A549 (cell line): ENCODE measurements at places on chromosomes 7 and 10.
A peak's percentile ranks its signal among the peaks of the same experiment; 100 is the strongest.

DNA sequence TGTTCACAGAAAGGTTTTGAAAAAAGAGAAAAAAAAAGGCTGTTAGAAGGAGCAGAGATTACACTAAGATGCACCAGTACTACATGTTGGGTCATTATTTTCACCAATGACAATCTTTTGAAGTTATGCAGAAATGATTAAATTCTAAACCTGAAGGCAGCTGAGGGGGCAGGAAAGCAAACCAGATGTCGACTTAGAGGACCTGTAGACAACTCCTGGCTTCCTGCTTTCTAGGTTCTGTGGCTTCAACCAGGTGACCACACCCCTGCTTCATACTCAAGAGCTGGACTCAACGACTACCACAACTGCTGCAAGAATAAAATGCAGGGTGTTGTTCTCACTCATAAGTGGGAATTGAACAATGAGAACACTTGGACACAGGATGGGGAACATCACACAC, 30.0 kb downstream of the MYOF start:
- DNase-seq, result no peak

GRCh38 chr10:2278363-2278762, 541.0 kb upstream of the ADARB2 start:
- no peak for DNase-seq

DNA sequence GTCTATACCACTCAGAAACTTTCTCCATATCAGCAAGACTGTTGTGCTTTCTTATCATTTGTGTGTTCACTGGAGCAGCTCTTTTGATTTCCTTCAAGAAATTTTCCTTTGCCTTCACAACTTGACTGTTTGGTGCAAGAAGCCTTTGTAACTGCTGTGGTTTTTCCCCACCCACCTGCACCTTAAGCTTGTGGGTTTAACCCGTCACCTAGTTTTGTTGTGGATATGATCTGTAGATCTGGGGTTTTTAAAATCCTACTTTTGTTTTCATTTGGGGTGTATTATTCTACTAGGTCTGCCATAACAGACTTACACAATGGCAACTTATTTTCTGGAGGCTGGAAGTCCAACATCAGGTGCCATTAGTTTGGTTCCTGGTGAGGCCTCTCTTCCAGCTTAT, 30.5 kb upstream of the CHST3 start:
- DNase-seq, result no peak

- no peak for DNase-seq
Measured at GRCh38 chr10:36336315-36336714, 694.2 kb upstream of the FZD8 start.

DNA sequence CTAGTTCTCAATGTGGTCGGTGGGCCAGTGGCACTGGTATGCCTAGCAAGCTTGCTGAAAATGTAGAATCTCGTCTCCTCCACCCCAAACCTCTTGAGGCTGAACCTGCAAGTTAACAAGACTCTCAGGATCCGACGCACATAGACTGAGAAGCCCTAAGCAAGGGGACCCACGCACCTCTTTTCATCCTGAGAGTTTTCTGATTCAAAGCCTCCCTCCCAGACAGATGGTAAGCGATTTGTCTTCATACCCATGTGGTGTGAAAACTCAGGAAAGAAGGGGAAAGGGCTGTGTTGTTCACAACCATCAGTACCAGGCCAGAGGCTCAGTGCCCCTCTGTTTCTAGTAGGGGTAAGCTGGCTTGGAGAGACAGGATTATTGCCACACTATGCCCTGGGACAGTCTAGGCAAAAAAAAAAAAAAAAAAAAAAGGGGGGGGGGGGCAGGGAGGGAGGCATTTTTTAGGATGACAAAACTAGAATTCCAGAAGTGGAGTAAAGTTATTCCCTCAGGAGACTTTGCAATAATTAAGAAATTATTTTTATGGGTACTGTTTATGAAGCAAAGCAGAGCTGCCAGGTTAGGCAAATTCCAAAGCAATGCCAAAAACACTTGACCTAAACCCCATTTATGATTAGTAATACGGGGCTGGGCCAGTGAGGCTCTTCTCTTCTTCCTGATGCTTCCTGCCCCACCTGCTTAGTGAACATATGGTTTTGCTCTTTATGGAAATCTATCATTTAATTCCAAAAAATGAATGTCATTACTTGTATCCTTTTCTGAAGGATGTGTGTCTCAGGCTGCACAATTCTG, 117.6 kb upstream of the PDLIM1 start:
- no peak for DNase-seq

- no peak for DNase-seq
Measured at GRCh38 chr10:21183025-21183424, 285.9 kb upstream of the NEBL start.

- no peak for DNase-seq
Measured at GRCh38 chr10:89069589-89069988, 79.0 kb downstream of the FAS start.

GRCh38 chr10:29501692-29502091, 133.1 kb downstream of the SVIL start:
- peak; percentile 78 for DNase-seq

GRCh38 chr10:3955955-3956617, 171.1 kb upstream of the KLF6 start:
- no peak for DNase-seq

DNA sequence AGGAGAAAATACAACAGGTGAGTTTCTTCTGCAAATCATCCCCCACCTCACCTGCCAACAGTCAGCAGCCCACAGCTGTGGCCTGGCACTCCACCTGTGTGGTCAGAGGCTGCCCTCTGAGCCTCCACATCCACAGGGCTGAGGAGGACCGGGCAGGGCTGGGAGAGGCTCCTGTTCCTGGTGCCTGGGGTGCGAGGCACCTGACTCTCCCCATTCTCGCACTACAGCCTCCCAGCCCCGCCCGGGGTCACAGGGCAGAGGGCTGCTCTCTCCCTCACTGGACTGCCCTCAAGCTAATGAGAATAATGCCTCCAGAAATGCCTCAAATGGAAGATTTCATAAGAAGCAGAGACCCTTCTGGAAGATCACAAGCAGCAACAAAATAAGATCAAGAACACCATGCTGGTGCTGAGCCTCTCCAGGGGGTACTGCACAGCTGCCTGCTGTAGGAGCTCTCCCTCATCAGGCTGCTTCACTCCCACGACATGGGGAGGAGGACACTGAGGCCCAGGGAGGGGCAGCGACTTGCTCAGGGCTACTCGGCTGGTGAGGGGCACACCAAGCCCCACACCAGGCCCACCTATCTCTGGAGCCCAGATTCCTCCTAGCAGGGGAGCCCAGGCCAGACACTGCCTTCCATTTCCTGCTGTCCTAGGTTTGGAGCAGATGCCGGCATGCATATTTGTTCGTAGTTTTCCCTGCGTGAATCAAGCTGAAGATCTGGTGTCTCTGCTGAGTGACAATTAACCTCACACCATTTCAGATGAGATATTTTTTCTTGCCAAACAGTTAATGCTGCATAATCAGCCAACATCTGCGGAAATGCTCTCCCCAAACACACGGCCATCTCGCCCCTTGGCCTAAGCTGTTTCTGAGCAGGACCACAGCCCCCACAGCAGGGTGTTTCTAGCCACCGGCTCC, 76.5 kb downstream of the FAM53B start:
- no peak for DNase-seq

- no peak for DNase-seq
Measured at GRCh38 chr7:25656581-25657026, 428.3 kb upstream of the NPVF start.

GRCh38 chr10:13247784-13248183, 13.6 kb upstream of the UCMA start:
- no peak for DNase-seq

- DNase-seq, result no peak
Measured at GRCh38 chr7:126605553-126605952, 647.2 kb downstream of the GRM8 start.
